Stimulated activated CD8-positive, alpha-beta memory T cell treated with anti-CD3 and anti-CD28 coated beads, Interleukin-4, amount 100 ng/mL, for 24 hours (primary cell): ENCODE measurements at places on chromosomes 1 and 21.

GRCh38 chr21:34548781-34549376 lies 36.9 kb upstream of the KCNE1 start:
- no peak for DNase-seq

DNA sequence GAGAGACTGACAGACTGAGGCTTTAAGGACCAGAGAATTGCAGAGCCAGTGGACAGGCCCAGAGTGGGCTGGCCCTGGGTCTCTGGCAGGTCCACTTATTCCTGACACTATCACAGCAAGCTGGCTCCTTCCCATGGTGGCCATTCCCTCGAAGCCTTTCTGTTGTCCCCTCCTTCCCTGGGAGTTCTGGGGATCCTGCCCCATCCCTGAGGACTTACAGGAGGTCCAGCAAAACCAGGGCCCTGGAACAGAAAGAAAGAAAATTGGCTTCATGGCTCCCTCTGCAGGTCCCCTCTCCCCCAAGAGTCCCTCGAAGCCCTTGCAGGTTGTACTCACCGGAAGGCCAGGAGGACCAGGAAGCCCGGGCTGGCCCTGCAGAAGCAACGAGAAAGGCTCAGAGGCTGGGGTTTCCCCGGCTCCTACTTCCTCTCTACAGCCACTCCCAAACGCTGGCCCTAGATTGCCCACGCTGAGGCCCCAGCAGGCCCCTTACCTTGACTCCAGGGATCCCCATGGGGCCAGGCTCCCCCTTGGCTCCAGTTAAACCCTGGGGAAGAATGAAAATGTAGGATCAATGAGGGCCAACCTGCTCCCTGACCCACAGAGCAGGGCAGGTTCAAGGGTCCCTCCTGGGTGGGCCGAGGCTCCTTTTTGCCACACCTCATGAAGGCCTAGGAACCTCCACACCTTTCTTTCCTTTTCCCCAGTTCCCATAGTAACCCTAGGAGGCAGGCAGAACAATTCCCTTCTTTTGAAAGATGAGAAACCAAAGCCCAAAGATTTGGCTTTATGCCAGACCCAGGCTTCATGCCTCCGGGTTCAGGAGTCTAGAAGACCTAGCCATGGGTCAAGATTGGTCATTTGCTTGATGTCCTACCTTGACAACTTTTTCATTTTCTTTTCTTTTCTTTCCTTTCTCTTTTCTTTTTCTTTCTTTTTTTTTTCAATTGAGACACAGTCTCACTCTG lies 4.6 kb downstream of the COL9A2 start:
- no peak for DNase-seq

DNA sequence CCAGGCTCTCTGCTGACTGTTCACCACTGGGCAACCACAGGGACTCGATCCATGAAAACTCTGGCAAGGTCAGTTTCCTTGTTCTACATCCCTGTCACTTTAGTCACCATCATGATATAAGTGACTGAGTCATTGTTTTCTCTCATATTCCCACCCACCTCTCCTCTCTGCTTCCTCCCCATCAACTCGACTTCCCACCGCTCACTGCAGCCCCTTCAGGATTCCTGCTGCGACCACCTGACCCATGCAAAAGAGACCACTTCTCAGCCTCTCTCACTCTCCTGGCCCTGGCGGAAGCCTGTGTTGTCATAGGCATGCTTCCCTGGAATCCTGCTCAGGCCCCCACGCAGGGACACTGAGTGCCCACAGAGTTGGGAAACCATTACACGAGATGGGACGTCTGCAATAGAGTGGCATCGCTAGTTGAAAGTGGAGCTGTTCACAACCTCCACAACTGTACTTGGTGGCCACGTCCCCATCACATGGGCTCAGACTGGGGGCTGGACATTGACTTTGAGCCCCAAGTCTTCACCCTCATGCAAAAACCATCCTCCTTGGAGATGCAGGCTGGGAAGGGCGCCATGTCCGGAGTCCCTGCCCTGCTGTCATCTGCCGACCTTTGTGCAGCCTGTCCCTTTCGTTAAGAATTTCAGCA lies 1.8 kb upstream of the TFF2 start:
- DNase-seq: no peak

DNA sequence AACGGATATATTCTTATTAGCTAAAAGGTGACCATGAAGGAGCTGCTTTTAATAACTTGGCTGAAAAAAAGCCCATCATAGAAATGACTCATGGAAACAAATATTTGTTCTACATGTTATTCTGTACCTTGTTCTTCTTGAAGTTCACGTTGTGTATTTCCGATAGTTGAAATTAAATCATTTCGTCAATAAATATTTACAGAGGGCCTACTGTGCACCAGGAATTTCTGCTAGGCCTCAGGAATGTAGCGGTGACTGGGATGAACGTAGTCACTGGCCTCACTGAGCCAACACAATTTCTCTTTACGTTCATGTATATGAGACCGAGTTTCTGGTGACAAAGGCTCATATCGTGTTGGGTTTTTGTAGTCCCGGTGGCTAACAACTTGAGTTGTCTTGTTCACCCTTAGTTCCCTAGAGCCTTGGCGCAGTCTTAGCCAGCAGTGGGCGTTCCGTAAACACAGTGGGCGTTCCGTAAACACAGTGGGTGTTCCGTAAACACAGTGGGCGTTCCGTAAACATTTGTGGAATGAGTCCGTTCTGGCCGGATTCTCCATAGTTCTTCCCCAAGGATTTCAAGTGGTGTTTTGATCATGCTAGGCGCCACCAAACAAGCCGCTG lies 53.2 kb upstream of the VAMP3 start:
- no peak for DNase-seq

DNA sequence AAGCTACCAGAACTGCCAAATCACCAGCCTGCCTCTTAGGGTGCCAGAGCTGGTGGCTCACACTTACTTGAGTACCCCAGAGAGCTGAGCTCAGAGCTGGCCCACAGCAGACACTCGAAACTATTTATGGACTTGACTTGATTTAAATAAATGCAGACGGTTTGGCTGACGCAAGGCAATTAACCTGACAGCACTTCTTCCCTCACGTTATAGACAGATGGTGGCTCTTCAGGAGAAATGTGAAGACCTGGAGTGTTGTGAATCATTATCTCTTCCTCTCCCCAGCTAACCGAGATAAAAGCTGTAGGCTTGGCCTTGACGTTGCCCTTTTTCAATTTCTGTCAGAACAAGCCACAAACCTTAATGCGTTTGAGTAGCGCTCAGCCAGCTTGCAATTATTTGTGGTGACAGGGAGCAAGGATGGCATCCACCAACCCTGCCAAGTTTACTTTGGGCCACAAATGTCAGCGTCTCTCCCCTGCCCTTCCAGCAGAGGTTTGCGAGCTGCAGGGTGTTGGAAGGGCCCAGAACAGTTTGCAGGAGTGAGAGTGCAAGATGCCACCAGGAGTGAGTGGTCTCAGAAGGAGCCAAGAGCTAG lies 34.0 kb upstream of the BCAR3 start:
- no peak for DNase-seq

DNA sequence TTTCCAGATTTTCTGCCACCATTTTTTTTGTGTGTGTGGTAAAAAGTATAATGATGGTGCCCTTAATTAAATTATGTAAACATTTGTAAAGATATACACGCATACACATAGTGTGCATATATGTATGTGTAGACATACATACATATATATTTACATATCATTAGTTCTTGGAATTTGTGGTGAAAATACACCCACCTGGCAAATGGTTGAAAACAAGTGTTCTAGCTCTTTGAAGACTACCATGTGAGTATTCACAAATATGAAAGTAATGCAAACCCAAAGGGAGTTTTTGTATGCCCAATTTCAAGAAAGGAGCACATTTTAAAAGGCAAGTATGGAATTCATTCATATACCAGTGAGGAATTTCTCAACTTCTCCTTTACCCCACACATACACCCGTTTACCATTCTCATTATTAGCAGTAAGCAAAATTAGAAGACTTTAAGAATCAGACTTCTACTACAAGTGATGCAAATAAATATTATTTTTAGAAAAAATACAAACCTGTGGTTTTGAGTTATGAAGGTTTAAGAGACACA lies 8.0 kb downstream of the RABGAP1L start:
- DNase-seq: no peak

DNA sequence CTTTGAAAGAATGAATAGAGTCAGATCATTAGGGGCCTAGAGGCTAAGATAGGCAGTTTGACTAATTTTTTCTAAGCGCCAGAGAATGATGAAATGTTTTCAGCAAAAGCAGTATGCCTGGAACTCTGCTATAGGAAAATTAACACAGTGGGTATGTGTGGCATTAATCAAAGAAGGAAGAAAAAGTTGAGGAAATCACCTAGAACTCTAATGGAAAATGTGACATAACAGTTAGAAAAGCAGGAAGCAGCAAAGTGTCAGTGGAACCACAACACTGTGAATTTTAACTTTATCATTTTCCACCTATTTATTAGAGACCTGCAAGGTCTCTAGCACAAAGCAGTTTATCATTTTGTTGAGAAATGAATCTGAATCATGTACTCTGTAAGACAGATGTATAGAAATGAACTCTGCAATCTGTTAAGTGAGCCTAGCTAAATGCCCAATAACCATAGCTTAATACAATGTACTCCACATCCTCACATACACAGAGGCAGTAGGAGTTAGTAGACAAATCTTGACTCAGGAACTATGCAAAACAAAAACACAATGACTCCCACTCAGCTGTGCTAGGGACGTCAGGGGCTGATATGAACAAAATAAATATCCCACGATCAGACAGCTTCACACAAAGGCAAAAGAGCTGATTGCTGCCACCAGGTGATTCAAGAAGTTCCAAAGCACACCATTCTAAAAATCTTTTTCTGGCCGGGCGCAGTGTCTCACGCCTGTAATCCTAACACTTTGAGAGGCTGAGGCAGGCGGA lies 500.7 kb upstream of the NFIA start:
- DNase-seq: no peak

GRCh38 chr1:206890125-206891060 lies 6.8 kb upstream of the IL24 start:
- DNase-seq: no peak

DNA sequence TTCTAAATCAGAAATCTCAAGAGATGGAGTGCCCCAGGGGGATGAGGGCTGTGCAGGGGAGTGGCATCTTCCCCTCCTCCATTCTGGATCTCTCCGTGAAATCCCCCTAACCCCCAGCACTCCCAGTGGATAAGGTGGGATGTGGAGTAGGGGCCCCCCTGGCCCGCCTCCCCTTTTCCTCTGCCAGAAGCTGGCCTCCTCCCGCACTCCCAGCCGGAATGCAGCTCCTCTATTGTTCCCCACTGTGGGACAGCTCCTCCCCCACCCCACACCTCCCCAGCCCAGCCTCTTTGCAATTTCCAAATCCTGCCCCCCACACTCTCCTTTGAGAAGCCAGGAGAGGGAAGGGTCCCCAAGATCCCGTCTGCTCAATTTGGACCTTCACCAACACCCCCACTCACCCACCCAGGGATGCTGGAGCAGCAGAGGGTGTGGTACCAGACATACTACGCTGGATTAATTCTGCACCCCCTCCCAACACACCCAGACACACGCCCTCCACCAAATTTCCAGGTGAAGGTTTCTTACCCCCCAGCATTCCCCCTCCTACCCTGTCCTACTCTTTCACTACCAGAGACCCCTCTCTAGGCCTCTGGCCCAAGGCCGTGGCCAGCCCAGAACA lies 1.9 kb downstream of the MEX3A start:
- no peak for DNase-seq

- no peak for DNase-seq
Observed at GRCh38 chr1:225361176-225361575, 66.7 kb downstream of the LBR start.

GRCh38 chr1:18144062-18144461 lies 36.5 kb downstream of the IGSF21 start:
- no peak for DNase-seq

GRCh38 chr1:185608177-185608576 lies 126.0 kb upstream of the HMCN1 start:
- no peak for DNase-seq

- no peak for DNase-seq
Observed at GRCh38 chr1:170776252-170776651, 112.3 kb downstream of the PRRX1 start.

GRCh38 chr1:51997974-51998382 lies 7.5 kb upstream of the RAB3B start:
- DNase-seq: no peak

DNA sequence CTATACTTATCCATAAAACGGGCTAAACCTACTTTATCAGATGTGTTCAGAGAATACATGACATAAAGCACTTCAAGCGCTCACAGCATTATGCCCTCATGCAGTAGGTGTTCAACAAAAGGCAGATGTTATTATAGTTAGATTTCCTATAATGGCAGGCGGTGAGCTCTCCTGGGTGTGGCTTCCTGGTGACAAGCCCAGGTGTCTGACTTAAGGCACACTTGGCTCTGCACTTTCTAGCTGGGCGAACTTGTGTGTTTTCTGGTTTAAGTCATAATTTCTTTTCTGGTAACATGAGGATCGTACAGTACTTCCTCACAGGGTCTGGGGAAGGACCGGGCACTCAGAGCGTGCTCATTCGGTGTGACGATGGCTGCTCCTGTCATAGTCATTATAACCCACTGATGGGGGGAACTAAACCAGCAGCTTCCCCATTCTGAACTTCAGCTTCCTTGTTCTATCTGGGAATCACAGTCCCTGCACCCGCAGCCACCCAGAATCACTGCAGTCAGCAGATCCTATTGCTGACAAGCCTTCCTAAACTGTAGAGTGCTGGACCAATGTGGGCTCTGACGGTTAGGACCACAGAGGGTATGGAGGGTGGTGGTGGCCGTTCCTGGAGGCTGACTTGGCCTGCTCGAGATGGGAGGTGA lies 52.8 kb downstream of the IGSF21 start:
- DNase-seq: no peak

GRCh38 chr1:181768211-181768929 lies 285.1 kb downstream of the CACNA1E start:
- no peak for DNase-seq

DNA sequence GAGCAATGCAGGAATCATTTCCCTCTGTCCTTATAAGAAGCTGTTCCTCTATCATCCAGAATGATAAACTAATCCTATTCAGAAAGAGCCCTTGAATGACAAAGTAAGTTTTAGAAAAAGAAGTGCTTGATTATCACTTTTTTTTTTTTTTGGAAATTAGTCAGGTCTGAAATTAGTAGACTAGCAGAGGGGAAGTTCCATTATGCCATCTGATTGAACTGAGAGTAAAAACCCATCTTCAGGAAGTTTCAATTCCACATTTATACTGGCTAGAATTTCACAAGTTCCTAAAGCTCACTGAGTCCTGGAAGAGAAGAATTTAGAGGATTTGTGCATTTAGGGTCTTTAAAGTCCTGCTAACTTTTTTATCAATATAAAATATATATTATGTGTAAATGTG lies 128.8 kb upstream of the COA6 start:
- no peak for DNase-seq

DNA sequence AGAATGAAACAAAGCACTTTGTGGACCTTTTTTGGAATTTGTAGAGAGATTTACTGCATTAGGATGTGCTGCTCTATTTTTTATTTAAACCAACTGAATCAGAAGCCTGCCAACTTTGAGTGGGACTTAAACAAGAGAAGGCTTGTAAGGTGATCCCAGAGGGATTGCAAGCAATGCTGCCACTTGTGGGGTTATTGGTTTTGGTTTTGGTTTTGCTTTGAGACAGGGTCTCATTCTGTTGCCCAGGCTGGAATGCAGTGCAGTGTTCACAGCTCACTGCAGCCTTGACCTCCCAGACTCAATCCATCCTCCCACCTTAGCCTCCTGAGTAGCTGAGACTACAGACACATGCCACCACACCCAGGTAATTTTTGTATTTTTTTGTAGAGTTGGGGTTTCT lies 32.2 kb upstream of the GNG5 start:
- DNase-seq: no peak

GRCh38 chr1:50780797-50781196 lies 179.3 kb downstream of the FAF1 start:
- DNase-seq: no peak

GRCh38 chr1:35120458-35121133 lies 41.4 kb downstream of the ZMYM1 start:
- DNase-seq: no peak
